ENCODE measurements at places on chromosomes 12 and 14.

DNA sequence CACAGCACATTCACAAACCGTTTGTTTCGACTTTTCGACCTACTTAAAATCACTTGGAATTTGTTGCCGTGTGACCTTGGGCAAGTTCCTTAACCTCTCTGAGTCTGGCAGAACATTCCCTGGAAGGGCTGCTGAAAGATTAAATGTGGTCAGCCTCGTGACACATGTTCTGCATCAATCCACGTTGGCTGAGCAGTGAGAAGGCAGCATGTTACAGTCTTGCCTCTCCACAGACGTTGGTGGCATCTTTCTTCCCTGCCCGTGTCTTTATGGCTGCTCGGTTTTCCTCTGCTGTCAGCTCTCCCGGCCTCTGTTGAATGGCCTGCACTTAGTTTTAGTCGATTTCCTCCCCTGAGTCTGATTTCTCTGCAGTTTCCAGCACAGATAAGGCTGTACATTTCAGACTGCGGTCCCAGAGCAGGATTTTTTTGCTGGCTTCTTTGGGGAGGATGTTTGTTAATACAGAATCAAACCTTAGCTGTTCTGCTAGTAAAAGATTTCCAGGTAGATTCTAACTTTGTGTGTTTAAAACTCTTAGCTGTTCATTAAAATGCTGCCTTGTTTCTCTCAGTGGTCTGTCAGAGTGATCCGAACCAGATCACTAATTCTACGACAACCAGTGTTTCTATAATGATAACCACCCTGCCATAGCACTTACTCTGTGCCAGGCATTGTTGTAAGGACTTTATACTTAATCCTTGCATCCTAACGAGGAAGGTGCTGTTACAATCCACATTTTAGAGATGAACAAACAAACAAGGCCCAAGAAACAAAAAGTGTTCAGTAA lies 217.1 kb downstream of the CHST11 start:
- no peak for DNase-seq

- no peak for DNase-seq
Observed at GRCh38 chr12:30730011-30730410, 24.7 kb downstream of the CAPRIN2 start.

- DNase-seq = no peak
Observed at GRCh38 chr12:67508830-67509229, 139.7 kb upstream of the DYRK2 start.

- DNase-seq = peak; percentile 55
Observed at GRCh38 chr12:90995010-90995409, 9.8 kb downstream of the EPYC start.
